ENCODE measurements at places on chromosomes 11 and 22. TPM values are rescaled to one million over a fixed set of nuclear protein-coding genes. Genes with fewer than 3 reads are reported as not detected.

SYT8 gene
- total RNA-seq, result not detected

- no peak for DNase-seq
Observed at GRCh38 chr11:119450590-119451326, 27.8 kb upstream of the THY1 start.

DNA sequence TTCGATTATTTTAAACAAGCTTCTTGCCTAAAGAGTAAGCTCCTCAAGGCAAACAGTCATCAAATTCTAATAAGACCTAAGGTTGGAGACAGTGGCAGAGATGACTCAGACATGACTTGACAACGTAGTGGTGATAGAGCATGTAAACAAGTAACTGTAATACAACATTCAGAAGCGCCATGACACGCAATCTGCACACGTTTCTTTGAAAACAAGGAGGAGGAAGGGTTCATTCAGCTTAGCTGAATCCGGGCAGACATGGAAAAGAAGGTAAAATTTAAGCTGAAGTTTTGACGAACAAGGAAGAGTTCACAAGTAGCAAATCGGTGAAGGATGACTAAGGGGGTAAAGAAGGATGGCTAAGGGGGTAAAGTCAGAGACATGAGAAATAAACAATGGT lies 152.4 kb upstream of the ZC3H12C start:
- DNase-seq, result no peak

GRCh38 chr22:33562501-33562900 lies 357.8 kb downstream of the LARGE1 start:
- DNase-seq, result no peak

GDPD5 gene
- 10.9 TPM for total RNA-seq

DNA sequence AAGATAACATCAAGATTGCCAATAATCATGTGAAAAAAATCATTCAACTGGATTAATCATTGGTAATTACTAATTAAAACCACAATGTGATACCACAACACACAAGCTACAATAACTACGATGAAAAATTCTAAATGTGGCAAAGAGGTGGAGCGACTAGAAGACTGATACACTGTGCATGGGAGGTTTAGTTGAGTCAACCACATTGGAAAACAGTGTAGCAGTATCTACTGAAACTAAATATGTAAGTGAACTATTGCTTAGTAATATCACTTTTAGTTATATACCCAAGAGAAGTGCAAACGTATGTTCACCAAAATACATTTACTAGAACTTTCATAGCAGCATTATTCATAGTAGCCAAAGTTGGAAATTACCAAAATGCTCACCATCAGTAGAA lies 359.9 kb downstream of the ETS1 start:
- no peak for DNase-seq
